ENCODE measurements at places on chromosomes 5 and 9.

DNA sequence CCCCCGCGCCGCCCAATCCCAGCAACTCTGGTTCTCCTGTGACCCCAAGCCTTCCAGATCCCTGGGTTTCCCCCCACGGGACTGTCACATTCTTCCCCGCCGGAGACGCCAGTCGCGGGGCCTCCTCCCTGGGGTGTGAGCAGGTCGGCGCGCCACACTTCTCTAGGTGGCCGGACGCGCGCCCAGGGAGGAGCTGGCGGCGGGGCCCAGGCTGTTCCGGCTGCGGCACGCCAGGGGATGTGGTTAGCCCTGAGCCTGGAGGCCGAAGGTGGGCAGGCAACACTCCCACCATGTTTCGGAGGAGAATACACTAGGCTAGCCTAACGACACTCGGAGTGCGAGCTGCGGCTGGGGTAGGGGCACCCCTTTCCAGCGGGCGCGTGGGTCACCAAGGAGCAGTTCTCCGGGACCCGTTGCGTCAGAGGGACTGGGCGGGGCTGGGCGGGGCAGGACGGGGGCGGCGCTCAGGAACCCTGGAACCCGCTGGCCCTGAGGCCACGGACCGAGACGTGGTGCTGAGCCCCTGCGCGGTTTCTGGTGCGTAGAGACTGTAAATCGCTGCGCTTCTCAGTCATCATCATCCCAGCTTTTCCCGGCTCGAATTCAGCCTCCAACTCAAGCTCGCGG, at the start of gene SLC27A6:
TSS of gene SLC27A6 (plus strand) at position 478 of the 627 bp plus-strand sequence. CDS start 650 bp downstream, outside the sequence.
- peak; percentile 45 for DNase-seq

DNA sequence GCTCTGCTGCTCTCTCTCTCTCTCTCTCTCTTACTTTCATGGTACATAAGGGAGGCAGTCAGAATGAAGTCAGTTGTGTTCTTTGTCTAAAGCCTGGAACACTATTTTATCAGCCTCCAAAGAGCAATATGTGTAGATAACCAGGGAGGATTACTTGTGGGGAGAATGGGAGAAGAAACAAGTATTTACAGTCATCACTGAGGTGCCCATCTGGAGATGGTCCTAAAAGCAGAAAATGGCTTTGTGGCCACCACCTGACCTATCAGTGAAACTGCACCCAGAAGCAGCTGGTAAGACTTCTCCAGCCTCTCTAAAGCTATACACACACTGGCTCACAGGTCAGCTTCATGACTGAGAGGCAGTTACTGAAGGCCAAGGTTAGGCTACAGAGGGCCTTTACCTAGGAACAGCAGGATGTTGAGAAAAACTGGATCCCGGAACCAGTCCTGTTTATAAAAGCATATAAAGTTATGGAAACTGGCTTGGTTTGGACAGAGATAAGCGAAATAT, 75.1 kb downstream of the MRPS27 start:
- peak; percentile 37 for DNase-seq

GRCh38 chr5:109524026-109524425, 114.3 kb upstream of the PJA2 start:
- DNase-seq: no peak

- peak; percentile 47 for DNase-seq
These were observed 181.7 kb upstream of the SLC30A5 start for GRCh38 chr5:68911840-68912690.

DNA sequence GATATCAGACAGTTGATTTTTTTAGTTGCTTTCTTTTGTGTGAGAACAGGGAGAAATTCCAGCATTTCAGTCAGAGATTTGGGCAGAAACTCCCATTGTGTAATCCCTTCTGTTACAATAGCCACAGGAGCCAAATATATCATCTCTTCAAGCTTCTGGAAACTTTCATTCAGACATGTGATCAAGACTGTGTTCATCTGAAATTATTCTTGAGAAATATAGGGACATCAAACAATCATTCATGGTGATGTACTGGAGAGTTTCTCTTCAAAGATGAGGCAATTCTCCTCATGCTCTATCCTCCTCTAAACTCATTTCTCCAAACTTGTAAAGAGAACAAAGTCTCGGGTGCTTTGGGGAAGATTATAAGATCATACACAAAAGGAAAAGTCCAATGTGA, 35.2 kb upstream of the CSNK1G3 start:
- no peak for DNase-seq

DNA sequence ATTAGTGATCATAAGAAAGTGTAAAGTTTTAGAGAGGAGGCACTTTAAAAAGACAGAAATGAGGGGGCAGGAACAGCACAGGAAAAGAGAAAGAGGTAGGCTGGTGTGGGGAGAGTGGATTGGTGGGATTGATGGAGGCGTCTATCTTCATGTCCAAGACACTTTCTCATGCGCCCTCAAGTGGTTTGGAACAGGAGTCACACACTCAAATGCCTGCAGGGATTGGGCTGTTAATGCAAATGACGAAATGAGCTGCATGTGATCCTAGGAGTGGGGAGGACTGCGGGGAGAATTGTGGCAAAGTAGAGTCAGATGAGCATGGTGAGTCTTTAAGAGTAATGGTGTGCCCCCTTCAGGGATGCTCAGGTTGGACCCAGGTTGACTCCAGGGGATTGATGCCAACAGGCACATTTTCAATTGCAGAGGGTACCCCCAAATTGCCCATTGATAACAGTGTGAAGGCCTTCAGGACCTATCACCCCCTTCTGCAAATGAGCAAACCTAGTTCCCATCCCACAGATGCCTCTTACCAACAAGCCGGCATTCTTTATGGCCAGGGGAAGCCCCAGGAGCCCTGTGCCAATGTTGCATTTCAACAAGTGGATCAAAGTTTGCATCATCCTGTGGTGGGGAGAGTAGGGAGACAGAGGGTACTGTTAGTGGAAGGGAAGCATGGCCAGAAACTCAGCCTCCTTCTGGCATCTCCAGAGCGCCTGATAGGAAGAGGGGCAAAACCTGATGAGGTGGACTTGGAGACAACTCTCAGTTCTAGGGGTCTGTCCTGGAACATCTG, 5.3 kb downstream of the SLC36A3 start:
- DNase-seq: peak; percentile 49

- DNase-seq: no peak
These were observed 1.8 kb upstream of the ADAMTS13 start for GRCh38 chr9:133420392-133420827.

GRCh38 chr9:94990897-94991561, 264.5 kb downstream of the AOPEP start:
- DNase-seq: no peak

DNA sequence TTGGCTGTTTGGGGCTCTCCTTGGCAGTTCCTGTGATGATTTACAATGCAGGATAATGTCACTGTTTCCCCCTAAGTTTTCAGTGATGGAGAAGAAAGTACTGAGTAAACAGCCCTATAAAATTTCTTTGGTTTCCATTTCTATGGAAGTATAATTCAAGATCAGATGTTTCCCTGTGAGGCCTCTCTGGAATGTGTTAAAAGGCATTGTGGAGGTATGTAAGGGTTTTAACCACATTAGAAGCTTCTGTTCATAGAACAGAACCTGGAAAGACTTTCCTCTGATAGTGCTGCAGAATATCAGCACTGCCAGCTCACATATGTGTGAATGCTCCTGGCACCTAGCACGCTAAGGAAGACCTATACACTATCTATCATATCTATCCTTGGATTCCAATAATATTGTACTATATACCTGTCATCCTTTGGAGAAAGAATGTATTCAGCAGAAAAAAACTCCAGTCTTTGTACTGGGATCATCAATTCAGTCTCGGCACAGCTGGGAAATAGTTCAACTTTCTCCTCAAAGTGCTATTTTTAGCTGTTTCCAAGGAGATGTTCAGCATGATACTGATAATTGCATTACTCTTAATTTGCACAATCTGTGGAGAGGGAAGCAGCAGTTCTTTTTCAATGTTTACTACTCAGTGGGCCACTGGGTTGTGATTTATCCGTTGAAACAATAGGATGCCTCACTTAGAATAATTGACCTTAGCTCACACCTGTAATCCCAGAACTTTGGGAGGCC, 21.9 kb downstream of the TTC1 start:
- no peak for DNase-seq

- DNase-seq: no peak
These were observed 32.2 kb downstream of the ALDH7A1 start for GRCh38 chr5:126562823-126563222.

GRCh38 chr5:37951946-37952721, 112.3 kb upstream of the GDNF start:
- no peak for DNase-seq

DNA sequence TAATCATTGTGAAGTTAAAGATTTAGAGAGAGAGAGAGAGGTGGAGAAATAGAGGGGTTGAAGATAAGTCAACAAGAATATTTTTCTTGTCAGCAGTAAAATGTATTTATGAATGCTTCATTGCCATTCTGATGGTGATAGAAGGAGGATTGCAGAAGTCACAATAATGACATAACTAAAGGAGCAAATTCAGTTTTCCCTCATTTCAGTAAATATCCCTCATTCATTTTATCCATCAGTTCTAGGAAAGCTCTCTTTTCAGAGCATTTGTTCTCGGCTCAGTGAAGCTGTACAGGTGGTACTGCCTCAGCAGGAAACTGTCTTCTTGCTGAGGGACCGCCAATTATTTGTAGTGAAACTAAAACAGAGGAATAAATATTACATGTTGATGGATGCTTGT, 681.4 kb downstream of the CETN3 start:
- DNase-seq: no peak

DNA sequence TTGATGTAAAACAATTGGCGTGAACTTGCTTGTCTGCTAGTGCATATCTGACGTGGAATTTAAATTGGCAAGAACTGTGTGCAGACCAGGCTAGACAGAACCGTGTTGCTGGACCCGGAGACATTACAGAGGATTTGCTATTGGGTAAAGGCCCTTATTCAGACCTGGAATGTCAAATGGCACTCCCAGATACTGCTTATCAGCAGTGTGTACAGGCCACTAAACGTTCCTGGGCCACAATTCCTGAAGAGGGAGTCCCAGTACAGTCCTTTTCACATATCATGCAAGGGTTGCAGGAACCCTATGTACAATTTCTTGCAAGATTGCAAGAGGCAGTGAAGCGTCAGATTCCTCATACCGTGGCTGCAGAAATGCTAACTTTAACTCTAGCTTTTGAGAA, 13.5 kb upstream of the MCCC2 start:
- DNase-seq: no peak

DNA sequence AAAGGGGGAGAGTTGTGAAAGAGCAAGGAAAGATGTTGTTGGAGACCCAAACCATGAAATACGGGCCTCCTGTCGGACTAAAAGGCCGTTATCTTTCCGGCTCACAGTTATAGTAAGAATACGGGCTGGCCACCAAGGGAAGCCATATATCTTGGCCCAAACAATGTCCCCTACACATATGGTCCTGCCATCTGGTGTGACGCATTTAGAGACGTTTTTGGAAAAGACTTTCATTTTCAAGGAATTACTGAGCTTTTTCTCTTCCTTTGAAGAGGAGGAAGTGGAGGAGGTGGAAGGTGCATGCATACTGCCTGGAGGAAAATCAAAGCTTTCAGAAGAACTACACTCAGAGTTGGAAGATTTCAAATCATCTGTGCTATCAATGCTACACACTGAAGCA, 26.7 kb downstream of the PWWP2A start:
- DNase-seq: no peak

GRCh38 chr5:165263536-165263935, 1758.1 kb downstream of the MAT2B start:
- no peak for DNase-seq
